Stimulated activated CD4-positive, alpha-beta T cell treated with anti-CD3 and anti-CD28 coated beads, Interleukin-15, amount 100 ng/mL, for 1 hour (primary cell): ENCODE measurements at places on chromosomes 6 and 20.

- no peak for DNase-seq
Measured at GRCh38 chr20:33894798-33895197, 83.7 kb downstream of the CHMP4B start.

- no peak for DNase-seq
Measured at GRCh38 chr6:47047479-47048407, 5.6 kb upstream of the ADGRF1 start.

GRCh38 chr6:116355796-116356195 is 15.0 kb upstream of the DSE start:
- DNase-seq: no peak

DNA sequence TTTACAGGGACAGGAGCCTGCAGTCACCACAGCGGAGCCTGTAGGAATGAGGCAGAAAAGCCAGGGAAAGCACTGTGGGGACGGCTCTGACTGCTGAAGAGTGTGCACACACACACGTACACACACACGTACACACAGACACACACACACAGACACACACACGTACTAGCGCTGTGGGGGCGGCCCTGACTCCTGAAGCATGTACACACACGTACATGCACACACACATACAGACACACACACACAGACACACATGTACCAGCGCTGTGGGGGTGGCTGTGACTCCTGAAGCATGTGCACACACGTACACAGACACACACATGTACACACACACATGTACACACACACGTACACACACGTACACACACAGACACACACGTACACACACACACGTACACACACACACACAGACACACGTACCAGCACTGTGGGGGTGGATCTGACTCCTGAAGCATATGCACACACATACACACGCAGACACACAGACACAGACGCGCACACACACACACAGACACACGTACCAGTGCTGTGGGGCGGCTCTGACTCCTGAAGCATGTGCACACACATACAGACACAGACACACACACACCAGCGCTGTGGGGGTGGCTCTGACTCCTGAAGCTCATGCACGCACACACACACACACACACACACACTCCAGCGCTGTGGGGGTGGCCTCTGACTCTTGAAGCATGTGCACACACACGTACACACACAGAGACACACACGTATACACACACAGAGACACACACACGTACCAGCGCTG is 127.3 kb downstream of the DLL1 start:
- DNase-seq: no peak

GRCh38 chr20:45350217-45350616 is 2.0 kb upstream of the SDC4 start:
- no peak for DNase-seq

- DNase-seq: no peak
Measured at GRCh38 chr6:21524201-21524600, 69.3 kb upstream of the SOX4 start.
